Stimulated activated CD4-positive, alpha-beta T cell treated with anti-CD3 and anti-CD28 coated beads, Interleukin-4, amount 100 ng/mL, for 24 hours (primary cell): ENCODE measurements at places on chromosomes 6 and 20.

DNA sequence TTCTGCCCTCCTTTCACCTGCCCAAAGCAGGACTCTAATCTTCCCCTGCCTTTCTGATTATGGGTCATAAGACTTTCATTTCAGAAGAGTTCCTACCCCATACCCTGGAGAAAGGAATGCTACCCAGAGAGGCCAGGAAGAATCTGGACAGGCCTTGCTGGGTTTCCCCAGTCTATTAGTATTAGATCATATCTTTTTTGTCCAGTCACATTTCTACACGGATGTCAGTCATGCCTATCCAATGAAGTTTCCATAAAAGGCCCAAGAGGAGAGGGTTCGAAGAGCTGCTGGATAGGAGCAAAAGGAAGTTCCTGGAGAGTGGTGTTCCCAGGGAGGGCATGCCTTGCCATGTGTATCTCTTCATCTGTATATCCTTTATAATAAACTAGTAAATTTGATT lies 3.2 kb downstream of the POLH start:
- DNase-seq: no peak

DNA sequence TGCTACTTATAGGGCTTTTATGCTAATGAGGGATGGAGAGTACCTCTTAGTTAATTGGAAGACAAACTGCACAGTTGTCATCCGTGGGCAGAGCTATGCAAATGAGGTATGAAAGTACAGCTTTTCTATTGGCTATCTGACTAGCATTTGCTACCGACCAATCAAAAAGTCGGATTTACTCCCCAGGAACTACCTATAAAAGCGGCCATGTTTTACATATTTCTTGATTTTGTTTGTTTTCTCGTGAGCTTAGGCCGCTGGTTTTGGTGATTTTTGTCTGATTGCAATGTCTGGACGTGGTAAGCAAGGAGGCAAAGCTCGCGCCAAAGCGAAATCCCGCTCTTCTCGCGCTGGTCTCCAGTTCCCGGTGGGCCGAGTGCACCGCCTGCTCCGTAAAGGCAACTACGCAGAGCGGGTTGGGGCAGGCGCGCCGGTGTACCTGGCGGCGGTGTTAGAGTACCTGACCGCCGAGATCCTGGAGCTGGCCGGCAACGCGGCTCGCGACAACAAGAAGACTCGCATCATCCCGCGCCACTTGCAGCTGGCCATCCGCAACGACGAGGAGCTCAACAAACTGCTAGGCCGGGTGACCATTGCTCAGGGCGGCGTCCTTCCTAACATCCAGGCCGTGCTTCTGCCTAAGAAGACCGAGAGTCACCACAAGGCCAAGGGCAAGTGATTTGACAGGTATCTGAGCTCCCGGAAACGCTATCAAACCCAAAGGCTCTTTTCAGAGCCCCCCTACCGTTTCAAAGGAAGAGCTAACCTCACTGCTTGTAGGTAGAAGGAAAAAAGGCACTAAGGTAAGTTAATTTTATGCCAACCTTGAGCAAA lies 36.9 kb downstream of the HFE start:
- peak; percentile 81 for DNase-seq

GRCh38 chr6:143612186-143612585 lies 65.6 kb upstream of the PHACTR2 start:
- DNase-seq: no peak

- no peak for DNase-seq
These were observed 123.2 kb upstream of the RPS6KA2 start for GRCh38 chr6:166750108-166750793.

DNA sequence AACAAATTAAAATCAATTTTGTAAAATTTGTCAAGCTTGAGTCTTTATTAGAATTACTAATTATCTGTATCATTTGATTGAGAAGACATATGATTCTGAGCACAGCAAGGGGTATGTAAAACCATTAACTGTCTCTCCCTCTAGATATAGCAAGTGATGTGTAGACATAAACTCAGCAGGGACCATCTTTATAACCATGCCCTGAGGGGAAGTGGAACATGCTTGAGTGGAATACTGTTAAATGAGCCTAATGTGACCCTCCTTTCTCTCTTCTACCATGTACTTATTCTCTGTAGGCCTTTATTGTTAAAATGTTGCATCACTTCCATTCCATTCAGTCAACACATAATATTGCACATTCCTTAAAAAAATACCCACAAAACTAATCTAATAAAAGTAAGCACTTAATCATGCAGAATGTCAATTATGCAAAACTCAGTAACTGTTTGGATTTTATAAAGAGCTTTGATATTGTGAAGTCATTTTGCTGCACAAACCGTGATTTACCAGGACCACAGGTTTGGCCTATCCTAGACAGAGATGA lies 896.6 kb upstream of the MANEA start:
- no peak for DNase-seq

- DNase-seq: no peak
These were observed 171.2 kb upstream of the SUPT3H start for GRCh38 chr6:45548657-45549515.

GRCh38 chr20:22080985-22081384 lies 375.5 kb downstream of the PAX1 start:
- no peak for DNase-seq

DNA sequence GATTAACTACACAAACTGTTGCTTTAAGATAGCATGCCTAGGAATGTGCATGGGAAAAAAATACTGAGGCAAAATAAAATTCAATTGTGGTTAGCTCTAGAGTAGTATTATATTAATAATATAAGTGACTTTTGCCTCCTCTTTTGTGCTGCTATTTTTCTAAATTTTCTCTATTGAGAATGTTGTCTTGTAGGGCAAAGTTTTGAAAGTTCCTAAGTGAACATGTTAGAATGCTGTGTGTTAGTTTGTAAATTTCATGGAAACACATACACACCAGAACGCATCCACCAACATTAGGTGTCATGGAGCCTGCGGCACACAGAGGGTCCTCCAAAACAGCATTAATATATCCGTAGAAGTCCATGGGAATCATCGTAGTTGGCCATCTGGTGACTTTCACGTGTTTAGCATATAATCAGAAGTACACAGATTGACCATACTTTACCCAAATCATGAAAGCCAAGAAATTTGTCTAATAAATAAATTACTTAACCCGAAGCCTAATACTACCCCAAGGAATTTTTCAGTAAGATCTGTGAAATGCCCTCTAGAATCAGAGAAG lies 25.6 kb downstream of the ARHGAP18 start:
- DNase-seq: no peak

- DNase-seq: no peak
These were observed 680.4 kb upstream of the GJE1 start for GRCh38 chr6:141452354-141452686.

DNA sequence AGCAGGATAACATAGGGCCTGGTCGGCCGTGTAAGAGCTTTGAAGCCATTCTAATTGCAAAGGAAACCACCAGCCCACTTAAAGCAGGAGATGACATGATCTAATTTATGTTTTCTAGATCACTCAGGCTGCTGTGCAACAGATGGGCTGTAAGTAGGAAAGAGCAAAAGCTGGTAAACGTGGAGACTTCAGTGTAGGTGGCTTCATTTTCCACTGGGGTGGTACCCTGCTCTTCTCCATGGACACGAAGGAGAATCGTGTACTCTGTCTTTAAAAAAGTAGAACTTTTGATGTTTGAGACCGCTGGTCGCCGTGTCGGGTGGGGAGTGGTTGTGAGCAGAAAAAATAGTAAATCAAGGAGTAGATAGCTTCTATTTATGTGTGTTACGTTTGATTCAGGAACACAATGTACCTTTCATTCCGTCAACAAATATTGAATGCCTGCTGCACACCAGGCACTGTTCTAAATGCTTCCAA lies 6.4 kb downstream of the CASS4 start:
- DNase-seq: no peak

GRCh38 chr6:100657678-100658330 lies 193.1 kb upstream of the SIM1 start:
- no peak for DNase-seq

DNA sequence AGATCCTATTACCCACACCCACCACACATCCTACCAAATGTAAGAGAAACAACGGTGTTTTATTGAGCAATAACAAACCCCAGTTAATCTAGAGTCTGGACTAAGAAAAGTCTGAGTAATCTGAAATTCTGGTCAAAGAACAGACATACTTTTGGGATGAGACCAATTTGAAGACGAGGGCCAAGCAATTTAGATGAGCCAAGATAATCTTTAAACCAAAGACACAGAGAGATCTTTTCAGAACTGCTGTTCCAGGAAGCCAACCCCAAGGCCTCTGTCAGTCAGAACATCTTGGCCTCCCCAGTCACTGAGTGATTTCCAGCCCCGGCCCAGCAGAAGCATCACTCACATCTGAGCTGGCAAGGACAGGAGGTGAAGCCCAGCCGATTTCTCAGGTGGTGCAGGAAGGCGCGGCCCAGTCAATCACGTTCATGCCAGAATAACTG lies 118.5 kb upstream of the SYNDIG1 start:
- DNase-seq: no peak

- no peak for DNase-seq
These were observed 125.0 kb upstream of the MLIP start for GRCh38 chr6:53986165-53986720.

- no peak for DNase-seq
These were observed 10.7 kb downstream of the CASS4 start for GRCh38 chr20:56422824-56423189.

GRCh38 chr6:87736809-87737540 lies 34.9 kb upstream of the AKIRIN2 start:
- DNase-seq: no peak

DNA sequence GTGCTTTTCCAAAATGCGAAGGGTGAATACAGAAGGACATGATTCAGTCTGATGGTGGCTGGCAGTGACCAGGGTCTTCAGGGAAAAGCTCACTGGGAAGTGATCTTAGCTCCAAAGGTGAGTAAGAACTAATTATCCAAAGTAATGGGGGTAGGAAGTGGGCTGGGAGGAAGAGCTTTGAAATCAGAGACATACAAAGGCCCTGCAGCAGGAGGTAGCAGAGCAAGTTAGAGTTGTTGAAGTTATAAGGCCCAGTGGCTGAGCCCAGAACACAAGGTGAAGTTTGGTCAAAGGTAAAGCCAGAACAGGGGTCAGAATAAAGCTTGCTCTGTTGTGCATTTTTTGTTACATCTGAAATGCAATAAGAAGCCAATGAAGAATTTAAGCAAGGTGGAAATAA lies 81.2 kb downstream of the PLCB1 start:
- no peak for DNase-seq

DNA sequence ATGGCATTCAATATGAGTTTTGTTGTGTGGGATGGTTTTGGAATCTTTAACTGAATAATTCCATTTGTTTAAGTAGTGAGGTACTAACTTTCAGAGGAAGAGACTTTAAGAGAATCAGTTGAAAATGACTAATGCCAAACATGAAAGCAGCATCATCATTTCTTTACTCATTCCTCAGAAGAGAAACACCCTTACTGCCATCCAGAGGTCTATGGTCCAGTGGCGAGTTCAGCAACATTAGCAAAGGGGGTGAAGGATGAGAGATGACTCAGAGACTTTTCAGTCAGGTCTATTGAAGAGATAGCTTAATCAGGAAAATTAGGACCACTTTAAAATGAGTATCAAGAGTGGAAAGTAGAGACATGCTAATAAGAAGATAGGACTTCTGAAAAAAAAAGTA lies 118.8 kb downstream of the COL19A1 start:
- DNase-seq: no peak

DNA sequence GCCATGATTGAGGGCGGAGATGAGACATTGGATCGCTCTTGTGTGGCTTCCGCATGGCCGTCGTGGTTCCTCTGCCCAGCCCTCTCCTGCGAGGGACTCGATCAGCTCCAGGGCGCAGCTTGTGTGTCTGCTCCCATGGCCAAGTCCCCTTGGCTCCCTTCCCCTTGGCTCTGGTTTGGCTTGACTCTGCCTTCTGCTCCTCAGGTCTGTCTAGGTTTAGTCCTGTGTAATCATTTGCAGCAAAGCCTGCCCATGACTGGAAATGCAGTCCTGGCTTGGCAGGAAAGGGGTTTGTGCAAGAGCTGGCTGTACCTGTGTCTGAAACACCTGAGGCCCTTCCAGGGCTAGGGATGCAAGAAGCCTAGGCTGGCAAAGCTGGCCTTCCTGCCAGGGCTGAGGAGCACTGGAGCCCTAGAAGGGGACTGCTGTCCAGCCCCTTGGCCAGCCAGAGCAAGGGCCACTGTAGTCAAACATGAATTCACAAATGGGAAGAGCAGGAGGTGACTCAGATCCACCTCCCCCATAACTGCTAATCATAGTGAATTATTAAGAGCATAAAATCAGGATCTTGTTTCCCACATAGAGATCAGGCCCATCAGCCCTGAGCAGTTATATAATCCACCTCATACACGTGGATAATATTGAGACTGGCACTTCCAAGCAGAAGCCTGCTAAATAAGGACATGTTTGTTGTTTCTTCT lies 196.8 kb downstream of the FARS2 start:
- DNase-seq: no peak

DNA sequence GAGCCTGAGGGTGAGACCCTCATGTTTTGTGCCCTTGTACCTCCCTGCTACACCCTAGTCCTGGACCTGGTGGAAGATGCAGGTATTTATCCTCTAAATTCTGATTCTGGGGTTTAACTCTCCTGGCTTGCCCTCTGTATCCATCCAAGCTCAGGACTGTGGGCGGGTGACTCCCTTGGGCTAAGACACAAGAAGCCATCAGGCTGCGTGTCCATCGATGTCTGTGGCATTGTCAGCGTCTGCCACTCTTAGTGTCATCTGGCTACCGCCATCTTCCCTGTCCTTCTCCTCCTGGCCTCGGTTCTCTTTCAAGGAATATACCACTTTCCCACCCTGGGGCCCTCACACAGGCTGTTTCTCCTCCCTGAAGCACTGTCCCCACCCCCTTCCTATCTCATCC lies 28.9 kb upstream of the BLCAP start:
- DNase-seq: no peak

GRCh38 chr6:138795809-138796603 lies at the start of gene ECT2L:
ECT2L (plus strand) TSS chr6:138796087; CDS start chr6:138813275, 17,188 bp downstream.
- no peak for DNase-seq

DNA sequence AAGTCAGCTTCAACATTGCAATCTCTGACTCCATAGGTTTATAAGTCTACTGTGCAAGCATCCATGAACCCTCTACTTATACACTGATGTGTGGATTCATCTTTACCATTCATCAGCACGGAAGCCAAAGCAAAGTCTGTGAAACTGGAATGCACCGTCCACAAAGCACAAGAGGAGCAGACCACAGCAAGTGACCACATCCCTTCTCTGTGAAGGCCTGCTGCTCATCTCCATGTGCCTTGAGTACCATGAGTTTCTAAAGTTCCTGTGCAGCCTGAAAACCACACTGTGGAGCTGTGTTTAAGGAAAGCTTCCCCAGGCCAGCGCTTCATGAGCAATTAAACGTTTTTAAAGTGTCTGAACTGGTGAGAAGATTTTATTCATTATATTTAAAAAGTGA lies 20.0 kb downstream of the GABRR1 start:
- DNase-seq: no peak

DNA sequence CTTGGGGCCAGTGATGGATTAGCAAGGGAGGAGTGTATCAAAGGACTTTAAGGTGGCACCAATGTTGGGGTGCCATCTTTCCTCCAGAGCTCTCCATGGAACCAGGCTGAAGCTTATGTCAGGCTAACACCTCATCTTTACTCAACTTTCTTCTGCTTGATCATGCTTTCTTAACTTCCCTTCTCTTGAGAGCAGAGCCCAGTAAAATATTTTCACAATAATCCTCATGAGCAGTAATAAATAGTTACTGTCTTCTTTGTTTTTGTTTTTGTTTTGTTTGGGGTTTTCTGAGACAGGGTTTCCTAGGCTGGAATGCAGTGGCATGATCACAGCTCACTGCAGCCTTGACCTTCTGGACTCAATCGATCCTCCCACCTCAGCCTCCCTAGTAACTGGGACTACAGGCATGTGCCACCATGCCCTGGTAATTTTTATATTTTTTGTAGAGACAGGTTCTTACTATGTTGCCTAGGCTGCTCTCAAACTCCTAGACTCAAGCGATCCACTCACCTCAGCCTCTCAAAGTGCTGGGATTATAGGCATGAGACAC lies 127.9 kb upstream of the TOP1 start:
- no peak for DNase-seq

GRCh38 chr6:151493804-151494234 lies at the start of gene CCDC170:
CCDC170 (plus strand) TSS chr6:151494017; CDS start chr6:151494129, 112 bp downstream.
- no peak for DNase-seq
